ENCODE measurements at places on chromosomes 12 and 14. TPM values are rescaled to one million over a fixed set of nuclear protein-coding genes. Genes with fewer than 3 reads are reported as not detected.

The ATL1 gene
- total RNA-seq, result 0.58 TPM

The MYH6 gene
- total RNA-seq, result not detected

The INHBE gene
- 0.77 TPM for total RNA-seq

The IFNG-AS1 gene
- total RNA-seq, result 1.3 TPM

The KRT3 gene
- total RNA-seq, result not detected

DNA sequence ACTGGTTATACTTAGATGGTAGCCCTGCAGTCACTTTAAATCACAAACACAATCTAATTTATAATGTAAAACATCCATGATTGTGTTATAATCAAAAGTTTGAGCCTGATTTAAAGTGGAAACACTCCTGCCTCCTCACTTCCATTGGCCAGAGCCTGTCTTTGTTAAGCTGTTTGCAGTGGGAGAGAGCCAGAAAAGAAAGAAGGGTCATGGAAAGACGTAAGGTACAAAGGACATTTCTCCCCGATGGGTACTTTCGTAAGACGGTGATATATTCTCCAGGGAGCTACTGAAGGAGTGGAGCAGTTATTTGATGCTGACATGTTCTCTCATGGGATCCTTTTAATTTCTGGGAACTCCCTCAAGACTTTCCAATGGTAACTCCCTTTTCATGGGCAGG is 164.0 kb downstream of the METTL25 start:
- no peak overlapping the region for H3K4me3 ChIP-seq
- no peak overlapping the region for H3K27ac ChIP-seq
- no peaks in the 10 kb centered on the region for H3K27me3 ChIP-seq
- H3K36me3 ChIP-seq, result no peaks in the 10 kb centered on the region
- DNase-seq, result no peak

GRCh38 chr12:99157946-99158345 is 489.6 kb upstream of the GARIN6 start:
- no peaks in the 10 kb centered on the region for H3K27me3 ChIP-seq
- no peak overlapping the region for H3K27ac ChIP-seq

DNA sequence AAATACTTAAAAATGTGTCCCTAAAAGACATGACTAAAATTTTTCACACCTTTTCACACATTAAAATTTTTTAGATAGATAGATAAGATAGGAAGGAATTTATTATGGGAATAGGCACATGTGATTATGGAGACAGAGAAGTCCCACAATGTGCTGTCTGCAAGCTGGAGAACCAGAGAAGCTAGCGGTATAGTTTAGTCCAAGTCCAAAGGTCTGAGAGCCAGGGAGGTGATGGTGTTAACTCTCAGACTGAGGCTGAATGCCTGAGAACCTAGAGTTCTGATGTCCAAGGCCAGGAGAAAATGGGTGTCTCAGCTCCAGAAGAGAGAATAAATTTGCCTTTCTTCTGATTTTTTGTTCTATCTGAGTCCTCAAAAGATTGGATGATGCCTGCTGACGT is 65.7 kb downstream of the POLR3B start:
- H3K4me1 ChIP-seq, result no peaks in the 10 kb centered on the region
- H3K4me3 ChIP-seq, result no peak overlapping the region
- DNase-seq, result no peak
- no peak overlapping the region for H3K27ac ChIP-seq
- no peaks in the 10 kb centered on the region for H3K36me3 ChIP-seq
- no peaks in the 10 kb centered on the region for H3K27me3 ChIP-seq

DNA sequence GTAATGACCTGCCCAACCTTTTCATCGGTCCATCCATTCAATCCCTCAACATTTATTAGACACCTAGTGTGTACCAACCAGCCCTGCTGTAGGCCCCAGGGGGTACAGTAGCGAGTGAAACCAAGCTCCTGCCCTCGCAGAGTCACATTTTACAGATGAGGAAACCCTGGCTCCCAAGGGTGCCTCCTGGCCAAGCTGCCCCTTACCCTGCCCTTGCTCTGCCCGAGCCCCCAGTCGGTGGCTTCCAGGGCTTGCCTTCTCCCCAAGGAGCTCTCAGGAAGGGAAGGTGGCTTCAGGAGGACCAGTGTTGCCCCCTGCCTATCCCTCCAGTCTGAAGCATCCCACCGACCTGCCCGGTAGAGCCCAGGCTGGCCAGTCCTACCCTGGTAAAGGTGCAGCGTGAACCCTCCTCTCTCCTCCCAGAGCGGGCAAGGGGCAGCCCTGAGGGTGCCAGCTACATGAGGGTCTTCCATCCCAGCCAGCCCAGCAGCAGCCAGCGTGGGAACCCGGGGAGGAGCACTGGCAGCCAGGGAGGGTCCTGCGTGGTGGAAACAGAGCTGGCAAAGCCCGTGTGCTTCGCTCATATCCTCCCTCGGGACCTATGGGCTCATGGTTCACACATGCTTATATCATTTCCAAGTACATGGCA is 670 bp upstream of the BEGAIN start:
- no peaks in the 10 kb centered on the region for H3K36me3 ChIP-seq
- H3K4me1 ChIP-seq, result no peaks in the 10 kb centered on the region
- no peak overlapping the region for H3K27ac ChIP-seq
- H3K27me3 ChIP-seq, result peaks cover 6% of the 10 kb centered on the region
- DNase-seq, result no peak
- no peak overlapping the region for H3K4me3 ChIP-seq

GRCh38 chr12:111389635-111390034 is 16.1 kb upstream of the SH2B3 start:
- no peak for DNase-seq
- H3K36me3 ChIP-seq, result no peaks in the 10 kb centered on the region
- peaks cover 3% of the 10 kb centered on the region for H3K4me1 ChIP-seq
- no peaks in the 10 kb centered on the region for H3K27me3 ChIP-seq
- H3K4me3 ChIP-seq, result no peak overlapping the region

DNA sequence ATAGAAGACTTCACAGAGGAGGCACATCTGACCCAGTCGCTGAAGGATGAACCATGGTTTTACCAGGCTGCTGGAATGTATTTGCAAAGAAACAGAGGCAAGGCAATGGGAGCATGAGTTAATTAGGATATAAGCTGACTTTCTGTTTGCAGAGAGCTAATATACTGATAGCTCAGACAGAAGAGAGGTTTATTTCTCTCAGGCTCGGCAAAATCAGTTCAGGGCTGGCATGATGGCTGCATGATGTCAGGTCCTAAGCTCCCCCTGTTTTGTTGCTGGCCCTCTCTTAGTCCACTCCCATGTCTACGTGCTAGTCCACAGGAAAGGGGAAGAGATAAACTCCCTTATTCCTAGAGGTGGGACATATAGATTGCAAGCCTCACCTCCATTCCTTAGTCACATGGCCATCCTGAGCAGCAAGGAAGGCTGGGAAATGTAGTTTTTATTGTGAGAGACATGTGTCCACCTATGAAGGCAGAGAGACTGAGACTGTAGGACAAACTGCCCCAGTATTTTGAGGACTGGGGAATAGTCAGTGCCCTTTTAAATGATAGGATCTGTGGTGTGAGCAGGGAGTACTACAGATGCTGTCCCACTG is 224.5 kb downstream of the VRK1 start:
- no peaks in the 10 kb centered on the region for H3K27me3 ChIP-seq
- H3K36me3 ChIP-seq, result no peaks in the 10 kb centered on the region
- H3K4me1 ChIP-seq, result no peaks in the 10 kb centered on the region
- no peak overlapping the region for H3K27ac ChIP-seq
- no peak overlapping the region for H3K4me3 ChIP-seq

- no peaks in the 10 kb centered on the region for H3K36me3 ChIP-seq
- no peak overlapping the region for H3K4me3 ChIP-seq
- no peaks in the 10 kb centered on the region for H3K4me1 ChIP-seq
Measured at GRCh38 chr14:100618763-100619320, 31.6 kb upstream of the BEGAIN start.

DNA sequence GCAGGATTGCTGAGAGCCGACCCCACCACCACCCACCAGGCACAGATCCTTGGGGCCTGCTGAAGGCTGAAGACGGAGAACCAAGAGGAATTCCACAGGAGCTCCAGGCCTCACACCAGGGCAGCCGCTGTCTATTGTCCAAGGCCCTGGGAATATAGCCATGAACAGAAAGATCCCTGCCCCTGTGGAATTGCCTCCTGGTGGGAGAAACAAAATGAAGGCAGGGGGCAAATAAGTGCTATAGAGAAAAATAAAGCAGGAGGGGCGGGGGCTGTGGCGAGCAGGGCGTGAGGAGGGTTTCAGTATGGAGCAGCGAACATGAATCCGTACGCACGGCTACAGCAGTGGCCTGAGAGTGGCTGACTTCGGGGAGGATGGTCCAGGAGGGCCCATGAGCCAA is 96.1 kb downstream of the EML1 start:
- H3K27ac ChIP-seq, result no peak overlapping the region
- H3K4me3 ChIP-seq, result no peak overlapping the region
- no peaks in the 10 kb centered on the region for H3K4me1 ChIP-seq
- DNase-seq, result no peak
- H3K36me3 ChIP-seq, result no peaks in the 10 kb centered on the region

DNA sequence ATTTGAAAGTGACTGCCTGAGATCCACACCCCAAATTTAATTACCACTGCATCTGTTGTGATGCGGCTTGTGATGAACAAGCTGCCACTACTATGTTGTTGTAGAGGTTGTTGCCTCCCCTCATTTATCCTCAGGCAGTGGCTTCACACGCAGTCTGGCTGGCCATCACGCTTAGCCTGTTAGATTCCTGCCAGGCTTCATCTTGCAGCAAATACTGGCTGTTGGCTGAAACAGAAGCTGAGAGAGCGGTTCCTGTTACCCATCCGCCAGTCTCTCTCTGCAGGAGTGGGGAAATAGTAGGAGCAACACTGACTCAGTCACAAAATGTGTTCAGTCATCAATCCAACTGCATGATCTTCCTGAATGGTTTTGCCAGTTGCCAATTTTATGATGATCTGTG is 934.4 kb downstream of the FLRT2 start:
- H3K27ac ChIP-seq, result no peak overlapping the region
- no peak for DNase-seq
- H3K36me3 ChIP-seq, result no peaks in the 10 kb centered on the region
- H3K4me1 ChIP-seq, result no peaks in the 10 kb centered on the region

DNA sequence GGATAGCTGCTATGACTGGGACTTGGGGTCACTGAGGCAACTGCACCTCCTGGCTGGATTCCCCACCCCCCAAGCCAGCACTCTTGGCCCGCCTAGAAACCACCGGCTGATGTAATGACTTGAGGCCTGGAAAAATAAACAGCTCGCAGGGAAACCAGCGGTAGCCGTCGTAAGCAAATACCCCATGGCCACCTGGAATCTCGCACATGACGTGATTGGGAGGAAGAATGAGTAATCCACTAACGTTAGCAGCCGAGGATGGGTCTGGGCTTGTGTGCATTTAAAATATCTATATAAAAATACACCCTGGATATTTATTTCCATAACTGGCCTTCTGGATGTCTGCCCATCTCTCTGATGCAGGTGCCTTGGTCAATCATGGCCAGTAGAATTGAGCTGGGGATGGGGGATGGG is 120.1 kb downstream of the SMOC1 start:
- H3K27ac ChIP-seq, result no peak overlapping the region
- no peaks in the 10 kb centered on the region for H3K36me3 ChIP-seq
- H3K27me3 ChIP-seq, result no peaks in the 10 kb centered on the region
- H3K4me3 ChIP-seq, result no peak overlapping the region
- H3K4me1 ChIP-seq, result peaks cover 11% of the 10 kb centered on the region

- H3K27ac ChIP-seq, result no peak overlapping the region
- H3K27me3 ChIP-seq, result peaks cover 27% of the 10 kb centered on the region
- no peak overlapping the region for H3K4me3 ChIP-seq
- no peak for DNase-seq
Measured at GRCh38 chr12:106141452-106141851, 2.7 kb upstream of the NUAK1 start.

DNA sequence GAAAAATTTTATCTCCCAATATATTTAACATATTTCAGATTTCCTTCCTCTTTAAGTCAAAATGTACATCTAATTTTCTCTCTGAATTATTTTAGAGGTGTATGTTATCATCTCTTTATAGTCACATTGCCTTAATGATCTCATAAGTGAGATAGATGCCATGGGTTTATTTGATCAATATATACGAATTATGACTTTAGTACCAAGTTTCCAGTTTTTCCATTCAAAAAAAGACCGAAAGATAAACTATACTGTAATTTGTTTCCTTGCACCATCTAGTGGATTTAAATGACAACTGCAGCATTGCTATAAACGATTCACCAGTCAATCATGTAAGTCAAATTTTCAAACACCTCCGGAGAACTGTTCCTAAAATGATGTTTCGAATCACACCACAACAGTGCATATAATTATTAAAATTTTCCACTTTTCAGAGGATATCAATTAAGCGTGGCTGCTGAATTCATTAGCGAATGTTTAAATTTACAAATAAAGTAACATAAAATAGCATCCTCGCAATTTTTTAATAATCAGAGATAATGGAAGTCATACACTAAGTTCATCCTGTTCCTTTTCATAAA is 419 bp upstream of the ATXN7L3B start:
- H3K4me1 ChIP-seq, result peaks cover 5% of the 10 kb centered on the region
- peak overlapping the region; percentile 90 for H3K27ac ChIP-seq
- DNase-seq, result peak; percentile 48
- peaks cover 12% of the 10 kb centered on the region for H3K36me3 ChIP-seq

DNA sequence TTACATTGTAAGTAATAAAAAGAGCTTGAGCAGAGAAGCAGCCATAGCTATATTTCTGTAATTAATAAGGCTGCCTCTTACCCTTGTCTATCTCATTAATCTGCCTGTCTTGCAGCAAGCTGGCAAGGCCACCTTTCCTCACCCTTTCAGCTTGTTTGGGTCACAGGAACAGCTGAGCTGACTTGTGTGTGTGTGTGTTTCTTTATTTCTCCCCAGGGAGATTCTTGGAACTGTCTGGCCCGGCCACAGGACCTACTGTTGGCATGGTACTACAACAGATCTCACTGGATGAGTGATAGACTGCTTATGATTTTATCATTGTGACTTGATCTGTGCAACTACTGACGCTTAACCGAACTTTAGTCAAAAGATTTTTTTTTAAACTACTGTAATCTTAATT is 213.7 kb downstream of the SLC2A13 start:
- H3K4me3 ChIP-seq, result no peak overlapping the region
- H3K36me3 ChIP-seq, result no peaks in the 10 kb centered on the region
- H3K4me1 ChIP-seq, result no peaks in the 10 kb centered on the region
- H3K27me3 ChIP-seq, result no peaks in the 10 kb centered on the region
- no peak for DNase-seq

DNA sequence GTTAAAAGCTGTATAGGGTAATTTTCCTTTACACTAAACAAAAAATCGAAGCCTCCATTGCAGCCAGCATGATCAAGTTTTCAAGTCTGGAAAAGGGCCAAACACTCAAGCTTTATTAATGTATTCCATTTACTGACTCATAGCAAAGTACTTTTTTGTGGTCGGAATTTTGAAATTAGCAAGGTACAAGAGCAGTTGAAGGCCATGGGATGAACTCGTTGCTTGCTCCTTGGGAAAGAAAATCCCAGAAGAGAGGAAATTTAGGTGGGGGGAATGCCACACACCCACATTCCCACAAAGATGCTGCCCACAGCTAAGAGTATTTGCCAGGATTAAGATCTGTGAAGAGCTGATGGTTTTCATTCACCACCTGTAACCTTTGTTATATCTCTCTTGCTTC is 333.7 kb downstream of the EGLN3 start:
- no peaks in the 10 kb centered on the region for H3K4me1 ChIP-seq
- H3K36me3 ChIP-seq, result no peaks in the 10 kb centered on the region
- no peaks in the 10 kb centered on the region for H3K27me3 ChIP-seq
- DNase-seq, result no peak
- H3K27ac ChIP-seq, result no peak overlapping the region

Measured in GM12878 (cell line).